ENCODE measurements at places on chromosomes 5 and 9.
A peak's percentile ranks its signal among the peaks of the same experiment; 100 is the strongest.

GRCh38 chr5:146721073-146721815, 157.3 kb downstream of the PPP2R2B start:
- DNase-seq, result no peak

- no peak for DNase-seq
Observed at GRCh38 chr9:19163631-19164030, 36.3 kb upstream of the PLIN2 start.

GRCh38 chr5:78677777-78678668, 29.5 kb upstream of the LHFPL2 start:
- peak; percentile 72 for DNase-seq

- peak; percentile 91 for DNase-seq
Observed at GRCh38 chr5:72248410-72248981, 71.5 kb downstream of the MRPS27 start.

- no peak for DNase-seq
Observed at GRCh38 chr9:96554801-96555566, 64.7 kb downstream of the CDC14B start.

All from LoVo (cell line).